ENCODE measurements at places on chromosomes 2 and 18.

DNA sequence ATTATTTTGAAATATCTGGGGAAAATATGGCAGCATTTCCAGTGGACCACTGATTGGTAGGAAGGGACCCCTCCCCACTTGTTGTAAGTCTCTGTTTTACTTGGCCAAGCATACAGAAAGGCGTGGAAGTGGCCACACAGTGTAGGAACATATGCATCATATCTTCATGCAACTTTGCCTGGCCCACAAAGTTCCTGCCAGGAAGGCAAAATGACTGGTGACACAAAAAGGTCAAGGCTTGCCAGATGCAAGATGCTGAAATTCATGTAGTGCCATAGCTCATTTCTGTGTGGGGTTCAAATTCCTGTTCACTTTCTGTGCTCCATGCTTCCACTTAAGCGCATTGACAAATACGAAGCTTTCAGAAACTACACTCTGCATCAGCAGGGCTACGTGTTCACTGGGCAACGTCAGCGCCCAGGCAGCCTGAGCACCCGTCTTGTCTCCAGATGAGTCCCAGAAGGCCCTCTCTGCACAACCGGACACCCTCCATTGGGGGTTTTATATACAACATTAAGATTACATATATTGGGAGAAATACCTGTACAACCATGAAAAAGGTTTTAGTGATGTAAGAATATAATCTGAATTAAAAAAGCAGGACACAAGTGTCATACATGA is 3.6 kb downstream of the DYNC2LI1 start:
- no peak for DNase-seq

DNA sequence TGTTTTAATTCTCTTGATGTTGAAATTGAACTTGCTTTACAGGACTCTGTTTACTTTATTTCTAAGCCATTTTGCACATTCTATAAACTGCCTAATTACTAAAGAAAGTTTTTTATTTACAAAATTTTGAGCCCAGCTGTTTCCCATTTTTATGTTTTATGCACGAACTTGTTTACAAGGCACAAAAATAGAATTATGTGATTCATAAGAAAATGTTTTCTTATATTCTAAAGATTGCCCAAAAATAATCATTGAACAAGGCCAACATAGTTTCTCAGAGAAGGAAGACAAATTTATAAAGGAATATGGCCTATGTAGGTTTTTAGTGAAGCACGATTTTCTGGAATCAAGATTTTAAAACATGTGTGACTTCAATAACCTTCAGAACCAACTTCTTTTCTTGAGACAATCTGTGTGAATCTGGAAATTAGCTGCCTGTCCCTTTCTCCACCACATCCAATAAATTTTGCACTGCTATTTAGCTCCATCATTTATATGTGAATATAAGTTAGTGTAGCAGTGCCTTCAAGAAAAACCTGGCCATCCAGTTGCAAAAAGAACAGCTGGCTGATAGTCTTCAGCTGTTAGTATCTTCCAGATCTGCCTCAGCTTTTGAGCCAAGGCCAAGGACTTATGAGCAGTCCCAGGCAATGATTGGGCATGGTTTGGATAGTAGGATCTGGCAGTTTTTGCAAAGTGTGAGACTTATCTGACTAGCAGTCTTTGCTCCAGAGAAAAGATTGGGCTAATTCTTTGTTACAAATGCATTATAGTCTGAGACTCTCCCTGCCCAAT is 253.2 kb upstream of the COL3A1 start:
- DNase-seq: no peak

DNA sequence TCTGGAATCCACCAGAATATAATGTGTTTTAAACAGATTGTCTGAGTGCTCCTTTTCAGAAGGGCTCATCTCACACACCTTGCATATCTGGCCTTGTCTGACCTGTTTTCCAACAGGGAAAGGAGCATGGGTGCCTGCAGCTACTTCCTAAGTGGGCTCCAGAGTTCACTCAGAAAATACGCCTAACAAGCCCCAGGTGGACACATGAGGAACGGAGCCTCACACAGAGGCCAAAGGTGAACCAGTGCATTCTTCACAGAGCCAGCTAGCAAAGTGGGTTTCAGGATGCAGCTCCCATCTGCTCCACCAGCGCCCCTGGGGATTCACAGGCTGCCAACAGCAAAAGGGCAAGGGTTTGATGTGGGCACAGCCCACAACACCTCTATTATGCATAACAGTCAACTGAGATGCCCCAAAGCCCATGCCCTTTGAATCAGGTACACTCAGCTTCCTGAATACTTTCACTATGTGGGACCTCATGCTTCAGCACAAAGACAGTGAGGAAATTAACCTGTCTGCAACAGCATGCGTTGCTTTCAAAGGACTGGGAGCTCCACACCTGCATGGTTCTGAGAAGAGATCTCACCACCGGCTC is 86.6 kb downstream of the CCBE1 start:
- DNase-seq: no peak

DNA sequence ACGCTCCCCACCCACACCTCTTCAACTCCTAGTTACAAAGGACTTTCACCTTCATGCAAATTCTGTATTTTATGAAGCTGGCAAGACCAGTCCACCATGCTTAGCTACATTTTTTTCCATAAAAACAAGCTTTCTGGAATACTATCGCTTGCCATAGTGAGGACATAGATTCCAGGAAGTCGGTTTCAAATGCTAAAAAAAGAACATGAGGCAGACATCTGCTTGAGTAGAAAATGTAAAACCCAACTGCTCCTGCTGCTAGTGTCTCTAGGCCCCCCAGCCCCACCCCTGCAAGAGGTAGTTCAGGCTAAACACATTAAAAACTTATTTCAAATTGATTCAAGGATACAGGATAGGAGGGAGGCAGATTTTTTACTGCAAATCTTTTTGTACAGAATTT is 148.9 kb downstream of the SMAD2 start:
- DNase-seq: no peak

DNA sequence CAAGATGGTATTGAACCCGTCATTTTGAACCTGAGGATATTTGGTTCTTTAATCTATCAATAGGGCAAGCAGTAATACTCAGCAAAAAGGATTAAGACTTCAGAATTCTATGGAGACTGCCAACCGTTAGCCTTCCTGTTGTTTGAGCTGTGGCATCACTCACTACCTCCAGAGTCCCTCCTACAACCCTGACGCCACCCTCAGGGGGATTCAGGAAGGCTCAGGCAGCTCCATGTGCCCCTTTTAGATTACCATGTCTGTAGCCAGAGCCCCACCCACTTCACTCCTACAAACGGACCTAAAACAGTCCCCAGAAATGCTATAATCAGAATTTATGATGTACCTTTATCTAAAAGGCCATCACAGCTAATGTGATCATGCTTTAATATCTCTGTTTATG is 172.9 kb downstream of the EPHA4 start:
- DNase-seq: no peak

- DNase-seq: no peak
These were observed 47.8 kb downstream of the FARSB start for GRCh38 chr2:222608081-222608480.

GRCh38 chr2:108982259-108982679 is 6.8 kb downstream of the EDAR start:
- DNase-seq: no peak

DNA sequence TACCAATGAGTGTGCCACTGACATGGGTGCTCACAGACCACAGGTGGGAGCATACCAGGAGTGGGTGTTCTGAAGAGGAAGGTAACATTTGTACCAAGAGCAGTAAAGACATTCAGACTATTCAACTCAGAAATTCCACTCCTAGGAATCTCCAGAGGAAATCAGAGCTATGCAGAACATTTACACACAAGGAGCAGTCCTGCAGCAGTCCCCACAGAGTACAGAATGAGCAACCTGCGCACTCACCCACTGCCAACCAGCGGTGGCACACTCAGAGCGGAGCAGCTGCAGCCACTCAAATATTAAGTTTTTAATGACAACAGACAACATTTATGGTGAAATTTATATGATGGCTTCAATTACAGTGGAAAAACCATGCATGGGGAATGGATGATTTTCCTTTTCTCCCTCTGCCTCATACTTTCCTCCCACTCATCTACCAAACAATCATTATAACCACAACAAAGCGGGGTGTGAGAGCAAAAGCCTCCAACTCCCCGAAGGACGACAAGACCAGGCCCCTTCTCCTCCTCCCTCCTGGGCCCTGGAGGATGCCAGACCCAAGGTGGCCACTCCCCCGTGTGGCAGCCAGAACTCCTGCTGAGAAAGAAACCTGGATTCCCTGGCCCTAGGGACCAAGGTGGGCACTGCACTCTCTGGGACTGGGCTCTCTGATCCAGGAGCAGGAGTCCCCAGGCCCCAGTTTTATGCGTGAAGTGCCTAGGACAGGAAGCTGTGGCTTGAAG is 5.4 kb downstream of the HS6ST1 start:
- DNase-seq: no peak

DNA sequence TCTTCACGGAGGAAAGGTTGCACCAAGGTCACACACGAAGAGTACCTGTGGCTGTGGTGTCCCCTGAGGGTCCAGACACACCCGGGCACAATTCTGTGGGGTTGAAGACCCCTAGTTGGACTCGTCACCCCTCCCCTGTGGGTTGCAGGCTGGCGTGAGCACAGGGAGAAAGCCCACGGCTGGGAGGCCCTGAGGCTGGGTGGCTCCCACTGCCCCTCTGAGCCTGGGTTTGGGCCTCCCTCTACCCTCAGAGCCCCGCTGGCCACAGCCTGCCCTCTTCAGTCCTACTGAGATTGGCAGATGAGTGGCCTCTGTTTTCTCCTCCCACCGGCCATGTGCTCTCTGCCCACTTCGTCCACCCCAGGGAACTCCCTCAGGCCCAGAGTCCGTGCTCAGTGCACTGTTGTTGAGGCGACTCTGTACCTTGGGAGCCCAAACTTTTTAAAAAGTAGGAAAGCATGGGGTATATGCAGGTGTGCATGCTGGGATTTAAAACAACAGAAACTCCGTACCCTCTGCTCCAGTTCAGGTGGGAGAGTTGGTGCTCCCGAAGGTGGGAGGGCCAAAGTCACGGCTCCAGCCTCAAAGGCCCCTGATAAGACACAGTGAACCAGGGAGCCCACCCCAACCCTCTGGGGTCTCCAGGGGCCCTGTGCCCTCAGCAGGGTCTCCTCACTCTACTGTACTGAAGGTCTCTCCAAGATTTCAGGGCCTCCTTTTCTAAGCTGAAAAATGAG is 19.1 kb downstream of the RAMP1 start:
- no peak for DNase-seq

GRCh38 chr18:12750076-12750714 is 47.4 kb downstream of the PSMG2 start:
- DNase-seq: no peak

- no peak for DNase-seq
These were observed 4.6 kb downstream of the HOXD1 start for GRCh38 chr2:176193048-176193447.

- DNase-seq: no peak
These were observed 8.1 kb downstream of the PFN4 start for GRCh38 chr2:24115057-24115456.

DNA sequence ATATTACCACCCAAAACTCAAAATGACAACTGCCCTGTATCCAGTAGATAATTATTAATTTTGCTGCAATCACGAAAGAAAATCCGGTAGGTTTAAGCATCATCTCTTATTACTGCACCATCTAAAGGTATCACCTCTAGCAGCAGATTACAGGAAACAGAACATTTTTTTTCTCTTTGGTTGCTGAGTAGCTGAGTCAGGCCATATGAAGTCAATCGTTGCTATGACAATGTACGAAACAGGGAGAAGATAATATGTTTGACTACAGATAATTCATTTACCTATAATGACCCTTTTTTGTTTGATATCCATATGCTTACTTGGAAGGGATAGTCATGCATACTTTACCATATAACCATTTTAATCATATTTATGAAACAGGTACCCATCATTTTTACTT is 831.6 kb upstream of the CHAC2 start:
- DNase-seq: no peak

- DNase-seq: no peak
These were observed 31.4 kb downstream of the SLC8A1 start for GRCh38 chr2:40420478-40420877.

GRCh38 chr18:21805771-21806366 is 65.3 kb downstream of the MIB1 start:
- no peak for DNase-seq

- no peak for DNase-seq
These were observed 138.1 kb downstream of the KCNJ3 start for GRCh38 chr2:154836632-154837031.

- DNase-seq: no peak
These were observed 672.2 kb downstream of the BCL11A start for GRCh38 chr2:59881218-59881617.

GRCh38 chr2:113890253-113891235 is 655 bp downstream of the ACTR3 start:
- peak; percentile 79 for DNase-seq

DNA sequence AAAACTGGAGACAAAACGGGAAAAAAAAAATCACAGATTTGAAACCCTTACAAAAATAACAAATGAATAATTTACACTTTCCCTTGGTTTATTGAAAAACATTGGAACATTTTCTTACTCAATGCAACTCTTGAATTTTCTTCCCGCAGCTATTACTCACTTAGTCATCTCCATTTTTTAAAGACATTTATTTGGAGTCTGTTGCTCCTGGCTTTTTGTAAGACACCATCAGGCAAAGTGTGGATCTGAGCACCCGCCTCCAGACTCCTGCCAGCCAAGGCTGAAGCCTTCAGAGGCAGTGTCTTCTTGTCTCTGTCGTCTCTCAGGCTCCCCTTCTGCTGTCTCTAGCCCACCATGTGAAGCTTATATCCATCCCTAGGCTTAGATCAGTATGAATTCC is 46.2 kb downstream of the TRIB2 start:
- DNase-seq: no peak

GRCh38 chr18:35515460-35516130 is 17.8 kb upstream of the INO80C start:
- DNase-seq: no peak

DNA sequence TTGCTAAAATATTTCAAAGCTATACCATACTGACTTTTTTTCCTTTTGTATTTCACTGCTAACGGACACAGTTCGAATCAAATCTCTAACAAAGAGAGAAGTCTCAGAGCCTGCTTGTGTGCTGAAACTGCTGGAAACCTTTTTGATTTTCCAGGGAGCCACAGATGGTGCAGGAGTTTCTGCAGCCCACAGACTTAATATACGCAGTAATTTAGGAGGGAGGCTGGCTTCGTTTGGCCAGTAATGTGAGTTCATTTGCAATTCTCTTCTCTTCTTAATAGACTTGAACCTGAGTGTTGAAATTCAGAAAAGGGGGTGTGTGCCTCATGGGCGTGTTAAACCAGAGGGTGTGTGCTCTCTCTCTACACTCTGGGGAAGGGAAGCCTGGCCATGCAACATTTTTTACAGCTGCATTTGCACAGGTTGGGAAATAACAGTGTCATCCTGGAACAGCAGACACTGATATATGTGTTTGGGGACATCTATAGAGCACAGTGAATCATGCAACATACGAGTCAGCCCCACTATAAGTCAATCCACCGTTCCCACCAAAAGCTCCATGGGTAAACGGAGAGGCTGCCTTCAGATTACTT is 333.0 kb downstream of the CLIP4 start:
- no peak for DNase-seq

GRCh38 chr2:47336259-47337238 is 66.4 kb upstream of the MSH2 start:
- no peak for DNase-seq

- peak; percentile 52 for DNase-seq
These were observed 83.0 kb upstream of the TAF1B start for GRCh38 chr2:9760069-9760901.

All from kidney capillary endothelial cell (primary cell).